Stimulated activated CD4-positive, alpha-beta T cell treated with anti-CD3 and anti-CD28 coated beads, Interleukin-2, amount 100 ng/mL, for 24 hours (primary cell): ENCODE measurements at places on chromosomes 13 and 19.

- no peak for DNase-seq
These were observed 13.1 kb downstream of the CILP2 start for GRCh38 chr19:19550972-19551852.

- DNase-seq = no peak
These were observed 22.8 kb downstream of the VSTM2B start for GRCh38 chr19:29548483-29549085.

- no peak for DNase-seq
These were observed 4.3 kb downstream of the CYP2B6 start for GRCh38 chr19:40995355-40995754.

DNA sequence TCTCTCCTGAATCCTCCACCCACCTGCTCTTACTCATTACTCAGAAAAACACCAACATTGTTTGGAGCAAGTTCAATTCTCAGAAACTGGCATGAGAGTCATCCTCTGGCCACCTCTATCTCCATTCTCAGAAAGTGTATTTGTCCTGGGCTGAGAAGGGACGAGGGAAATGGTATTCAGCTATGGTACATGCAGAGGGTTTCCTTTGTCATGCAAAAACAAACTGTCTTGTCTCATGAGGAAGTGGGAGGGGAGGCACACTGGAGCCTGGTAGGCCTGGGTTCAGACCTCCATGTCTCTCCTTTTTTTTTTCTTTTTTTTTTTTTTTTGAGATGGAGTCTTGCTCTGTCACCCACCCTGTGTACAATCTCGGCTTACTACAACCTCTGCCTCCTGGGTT, 31.9 kb upstream of the LILRA2 start:
- DNase-seq = no peak

GRCh38 chr13:78709028-78709427, 50.1 kb upstream of the OBI1 start:
- DNase-seq = no peak

GRCh38 chr19:39196860-39197562, at the start of gene NCCRP1:
NCCRP1 (plus strand) TSS chr19:39196964; CDS start chr19:39196983, 19 bp downstream.
- DNase-seq = no peak

- DNase-seq = no peak
These were observed 75.3 kb downstream of the ZNF536 start for GRCh38 chr19:30447553-30447870.

DNA sequence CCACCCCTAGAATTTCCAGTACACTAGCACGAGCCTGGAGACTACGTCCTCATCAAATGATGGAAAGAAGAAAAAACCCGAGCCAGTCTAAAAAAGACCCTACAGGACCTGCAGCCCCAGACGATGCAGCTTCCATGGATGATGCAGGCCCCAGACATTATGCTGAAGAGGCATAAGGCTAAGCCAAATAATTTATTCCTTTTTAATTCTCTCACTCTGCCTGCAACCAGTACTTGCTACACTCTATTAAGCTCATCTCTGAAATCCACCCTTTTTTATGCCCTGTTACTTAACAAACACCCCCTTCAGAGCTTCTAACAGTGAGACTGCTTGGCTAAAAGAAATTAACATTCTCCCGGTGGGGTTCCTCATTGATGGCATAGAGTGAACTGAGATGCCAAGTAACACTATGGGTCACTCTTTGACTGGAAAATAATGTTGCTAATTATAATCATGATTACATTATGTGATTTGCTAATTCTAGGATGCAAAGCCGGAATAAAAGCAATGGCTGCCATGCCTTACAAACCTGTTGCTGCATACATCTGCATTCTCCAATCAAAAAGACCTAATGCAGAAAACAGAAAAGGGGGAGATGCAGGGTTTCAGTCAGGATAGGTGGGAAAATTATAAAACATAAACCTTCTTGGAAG, 1462.4 kb downstream of the UQCRFS1 start:
- no peak for DNase-seq
